ENCODE measurements at places on chromosomes 16 and 17. TPM values are rescaled to one million over a fixed set of nuclear protein-coding genes. Genes with fewer than 3 reads are reported as not detected.

The FNDC8 gene
- not detected for total RNA-seq

The VAT1L gene
- total RNA-seq: not detected

GRCh38 chr17:10756185-10756584, 26.4 kb upstream of the TMEM220 start:
- no peak overlapping the region for H3K4me3 ChIP-seq
- H3K27me3 ChIP-seq: no peaks in the 10 kb centered on the region
- no peaks in the 10 kb centered on the region for H3K36me3 ChIP-seq

- no peak for DNase-seq
- peaks cover 99% of the 10 kb centered on the region for H3K4me1 ChIP-seq
- no peak overlapping the region for H3K4me3 ChIP-seq
- H3K36me3 ChIP-seq: peaks cover 2% of the 10 kb centered on the region
These were observed 288.7 kb downstream of the SOX9 start for GRCh38 chr17:72409405-72410002.

The SRL gene
- total RNA-seq: not detected

The SMIM5 gene
- not detected for total RNA-seq

The CTRB2 gene
- not detected for total RNA-seq

GRCh38 chr16:56108724-56109123, 82.6 kb upstream of the GNAO1 start:
- DNase-seq: no peak
- no peak overlapping the region for H3K27ac ChIP-seq
- no peaks in the 10 kb centered on the region for H3K36me3 ChIP-seq
- H3K4me1 ChIP-seq: no peaks in the 10 kb centered on the region

All from HepG2 (cell line).